Germinal center (tissue), 1 donor: ENCODE measurements at places on chromosomes 4 and X.

DNA sequence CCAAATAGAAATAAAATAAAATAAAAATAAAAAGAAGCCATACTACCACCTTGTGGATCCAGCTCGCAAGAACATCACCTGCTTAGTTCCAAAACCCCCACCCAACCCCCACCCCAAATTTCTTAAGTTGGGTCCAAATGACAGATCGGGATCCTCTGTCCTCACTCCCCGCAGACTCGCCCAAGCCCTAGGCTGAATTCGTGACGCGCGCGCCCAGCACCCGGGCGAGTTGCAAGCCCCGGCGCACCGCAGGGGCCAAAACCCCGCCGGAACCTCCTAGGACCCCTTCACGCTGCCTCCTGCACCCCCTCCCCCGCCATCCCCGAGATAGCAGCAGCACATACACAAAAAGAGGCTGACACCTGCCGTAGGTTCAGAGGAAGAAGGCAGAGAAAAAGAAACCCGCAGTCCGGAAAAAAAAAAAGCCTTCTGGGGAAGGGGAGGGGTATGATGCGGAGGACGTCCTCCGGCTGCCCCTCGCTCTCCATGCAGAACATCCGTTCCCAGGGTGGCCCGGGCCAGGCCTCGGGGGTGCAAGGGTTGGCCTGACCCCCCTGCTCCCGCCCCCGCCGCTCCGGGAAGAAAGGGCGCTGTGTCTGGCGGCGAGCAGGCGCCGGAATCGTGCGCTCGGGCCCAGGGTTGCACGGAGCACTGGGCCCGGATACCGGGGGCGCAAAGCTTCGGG lies 2.6 kb downstream of the NLGN4X start:
- DNase-seq: no peak

- DNase-seq: no peak
Observed at GRCh38 chr4:79650217-79650616, 242.2 kb upstream of the GK2 start.

DNA sequence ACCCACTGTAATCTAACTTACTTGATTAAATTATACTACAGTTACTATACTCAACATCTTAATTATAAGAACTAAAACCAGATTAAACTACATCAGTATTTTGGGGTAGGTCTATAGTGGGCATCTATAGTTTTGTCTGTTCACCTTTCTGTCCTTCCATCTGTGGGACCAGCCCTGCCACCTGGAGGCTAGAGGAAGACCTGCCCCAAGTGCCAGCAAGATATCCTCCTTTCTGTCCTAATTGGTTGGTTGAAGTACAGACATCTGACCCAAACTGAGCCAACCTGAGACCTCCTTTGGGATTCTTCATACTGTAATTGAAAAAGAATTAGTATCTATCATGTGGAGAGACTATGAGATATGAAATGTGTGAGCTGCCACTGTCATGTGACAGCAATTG lies 172.2 kb upstream of the TLL1 start:
- no peak for DNase-seq

- DNase-seq: no peak
Observed at GRCh38 chr4:177118596-177118995, 191.1 kb upstream of the NEIL3 start.

DNA sequence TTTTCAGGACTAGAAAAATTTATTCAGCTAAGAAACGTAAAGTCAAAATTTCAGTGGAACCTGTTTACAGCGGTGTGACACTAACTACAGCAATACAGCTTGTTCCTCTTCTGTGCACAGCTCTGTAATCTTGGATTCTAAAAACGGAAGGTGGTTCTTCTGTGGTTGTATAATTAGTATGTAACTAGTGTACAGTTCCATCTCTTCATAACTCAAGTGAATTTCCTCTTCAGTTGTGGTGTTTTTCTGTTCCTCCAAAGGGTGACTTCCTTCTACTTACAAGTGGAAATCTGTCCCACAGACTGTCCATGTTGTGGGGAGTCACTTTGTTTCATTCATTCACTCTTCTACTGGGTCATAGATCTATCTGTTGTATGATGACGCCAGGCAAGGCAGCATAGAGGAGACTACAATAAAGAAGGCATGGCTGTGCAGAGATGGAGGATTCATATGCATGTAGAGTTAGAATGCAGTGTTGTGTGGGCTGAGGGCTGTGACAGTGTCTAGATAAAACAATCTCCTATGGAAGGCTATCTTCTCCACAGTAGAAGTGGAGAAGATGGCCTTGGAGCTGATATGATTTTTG lies 5.4 kb downstream of the DAPP1 start:
- peak; percentile 15 for DNase-seq

DNA sequence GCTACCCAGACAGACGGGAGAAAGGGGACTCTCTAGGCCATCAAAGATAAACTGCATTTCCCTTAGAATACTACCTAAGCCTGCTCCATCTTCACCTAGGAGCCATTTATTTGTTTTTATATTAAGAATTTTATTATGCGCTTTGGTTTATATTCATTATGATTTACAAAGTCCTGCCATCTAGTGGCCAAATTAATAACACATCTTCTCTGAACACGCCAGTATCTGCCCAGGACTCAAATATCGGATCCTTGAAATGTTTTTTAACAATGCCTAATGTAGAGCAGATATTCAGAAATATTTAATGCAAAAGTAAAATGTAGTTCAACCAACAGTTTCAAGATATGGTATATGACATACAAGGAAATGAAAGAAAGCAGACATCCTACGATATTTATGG lies 20.8 kb upstream of the PRPS2 start:
- DNase-seq: no peak

DNA sequence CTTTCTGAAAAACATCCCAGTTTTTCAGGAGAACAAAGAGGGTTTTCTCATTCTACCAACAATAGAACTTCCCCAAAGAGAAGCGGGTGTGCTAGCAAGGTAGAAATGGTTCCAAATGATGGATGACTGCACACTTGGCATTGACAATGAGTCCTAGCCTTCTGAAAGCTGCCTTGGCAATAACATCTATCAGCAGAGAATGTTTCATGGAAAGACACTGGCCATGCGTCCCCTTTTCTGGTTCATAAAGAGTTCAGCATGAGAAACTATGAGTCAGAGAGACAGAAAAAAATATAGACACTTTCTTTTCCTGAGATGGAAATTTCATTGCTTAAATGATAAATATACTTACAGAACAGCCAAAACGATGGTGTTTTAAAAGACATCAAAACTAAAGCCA lies 236.9 kb upstream of the PRKX start:
- DNase-seq: no peak

GRCh38 chr4:181541396-181541795 lies 701.8 kb upstream of the TENM3 start:
- DNase-seq: no peak

DNA sequence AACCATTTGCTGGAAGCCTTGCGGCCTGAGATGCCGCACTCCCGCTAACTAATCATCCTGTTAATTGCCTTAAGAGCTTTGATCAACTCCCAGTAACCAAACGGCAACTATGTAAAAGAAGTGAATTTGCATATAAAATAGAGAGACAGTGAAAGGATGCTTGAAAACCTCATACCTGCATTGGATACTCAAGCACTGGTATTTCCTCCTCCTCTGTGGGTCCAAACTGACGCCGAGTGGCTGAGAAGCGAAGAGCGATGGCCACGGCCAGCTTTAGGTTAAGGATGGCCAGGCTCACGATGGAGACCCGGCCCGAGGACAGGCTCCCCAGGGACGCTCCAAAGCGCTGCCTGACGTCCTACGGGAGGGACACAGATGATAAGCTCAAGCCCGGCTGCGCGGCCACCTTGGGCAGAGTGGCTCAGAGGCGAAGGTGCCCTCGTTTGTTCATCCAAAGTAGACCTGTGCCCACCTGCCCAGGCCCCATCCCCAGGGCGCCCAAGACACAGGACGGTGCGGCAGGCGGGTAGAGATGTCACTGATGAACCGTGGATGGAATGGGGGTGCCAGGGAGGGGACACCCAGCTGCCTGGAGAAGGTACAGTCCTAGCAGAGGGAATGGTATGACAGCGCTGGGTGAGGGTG lies 43.6 kb downstream of the ACOX3 start:
- DNase-seq: no peak

- DNase-seq: no peak
Observed at GRCh38 chrX:3520458-3520857, 174.0 kb upstream of the MXRA5 start.

DNA sequence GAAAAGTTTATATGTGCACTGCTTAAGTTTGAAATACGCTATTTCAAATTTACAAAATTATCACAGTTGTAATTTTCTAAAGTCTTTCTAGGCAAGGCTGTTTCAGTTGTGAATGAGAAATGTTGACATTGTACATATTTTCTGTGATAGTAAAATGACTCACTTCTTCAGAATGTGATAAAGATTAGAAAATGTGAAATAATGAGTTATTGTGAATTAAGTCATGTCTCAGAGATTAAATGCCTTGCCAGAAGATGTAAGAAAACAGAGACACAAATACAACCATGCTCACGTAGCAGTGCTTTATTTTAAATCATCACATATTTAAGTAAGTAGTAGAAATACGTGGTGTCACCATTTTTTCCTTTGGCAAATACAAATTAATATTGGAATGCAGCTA lies 768 bp downstream of the CLCN4 start:
- no peak for DNase-seq

DNA sequence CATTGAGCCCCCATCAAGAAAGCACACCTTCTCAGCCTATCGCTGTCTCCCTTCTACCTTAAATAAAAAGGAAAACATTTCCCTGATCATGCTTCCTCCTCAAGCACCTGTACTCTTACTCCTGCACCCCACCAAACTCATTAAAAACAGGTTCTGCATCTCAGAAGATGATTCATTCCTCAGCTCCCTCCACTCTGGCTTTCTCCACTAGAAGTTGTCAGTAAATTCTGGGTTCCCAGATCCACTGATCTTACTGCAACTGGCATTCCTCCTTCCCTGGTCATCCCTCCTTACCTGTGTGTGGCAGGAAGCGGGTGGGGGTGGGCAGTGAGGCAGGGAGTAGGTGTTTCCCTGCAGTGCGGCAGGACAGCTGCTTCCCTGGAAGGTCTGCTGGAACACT lies 108.8 kb downstream of the GPR143 start:
- no peak for DNase-seq

DNA sequence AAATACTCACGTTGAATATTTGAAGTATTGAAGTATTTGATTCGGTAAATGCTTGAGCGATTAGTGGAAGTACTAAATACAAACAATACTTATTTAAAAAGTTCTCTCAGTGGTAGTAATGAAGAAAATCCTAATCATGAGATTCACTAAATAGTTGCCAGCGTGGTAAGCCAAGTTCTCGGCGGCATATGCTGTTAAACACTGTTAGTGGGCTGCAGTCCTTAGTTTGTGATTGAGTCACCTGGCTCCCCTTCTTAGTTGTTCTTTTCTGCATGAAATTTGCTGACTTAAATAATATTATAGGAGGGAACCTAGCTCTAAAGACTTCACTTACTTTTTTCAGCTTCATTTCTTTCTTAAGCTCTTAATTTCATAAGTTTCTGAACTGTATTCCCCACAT lies 51.4 kb downstream of the STIM2 start:
- DNase-seq: no peak

DNA sequence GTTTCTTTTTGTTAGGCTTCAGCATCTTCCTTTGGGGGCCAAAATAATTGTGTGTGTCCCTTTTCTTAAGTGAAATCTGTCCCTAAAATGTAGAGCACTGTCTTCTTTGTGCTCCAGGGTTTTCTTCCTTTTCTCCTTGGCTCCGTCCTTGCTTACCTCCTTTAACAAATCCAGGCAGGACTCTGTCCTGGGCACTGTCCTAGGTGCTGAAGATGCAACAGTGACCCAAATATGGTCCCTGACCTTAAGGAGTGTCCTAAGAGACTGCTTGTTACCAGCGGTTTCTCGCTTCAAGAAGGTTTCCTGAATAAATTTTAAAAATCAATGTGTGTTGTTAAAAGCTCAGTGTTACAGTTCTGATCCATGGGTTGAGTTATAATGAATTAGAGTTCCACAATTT lies 471.8 kb downstream of the KCNIP4 start:
- DNase-seq: no peak

- DNase-seq: no peak
Observed at GRCh38 chrX:16903274-16904022, 33.3 kb upstream of the RBBP7 start.

DNA sequence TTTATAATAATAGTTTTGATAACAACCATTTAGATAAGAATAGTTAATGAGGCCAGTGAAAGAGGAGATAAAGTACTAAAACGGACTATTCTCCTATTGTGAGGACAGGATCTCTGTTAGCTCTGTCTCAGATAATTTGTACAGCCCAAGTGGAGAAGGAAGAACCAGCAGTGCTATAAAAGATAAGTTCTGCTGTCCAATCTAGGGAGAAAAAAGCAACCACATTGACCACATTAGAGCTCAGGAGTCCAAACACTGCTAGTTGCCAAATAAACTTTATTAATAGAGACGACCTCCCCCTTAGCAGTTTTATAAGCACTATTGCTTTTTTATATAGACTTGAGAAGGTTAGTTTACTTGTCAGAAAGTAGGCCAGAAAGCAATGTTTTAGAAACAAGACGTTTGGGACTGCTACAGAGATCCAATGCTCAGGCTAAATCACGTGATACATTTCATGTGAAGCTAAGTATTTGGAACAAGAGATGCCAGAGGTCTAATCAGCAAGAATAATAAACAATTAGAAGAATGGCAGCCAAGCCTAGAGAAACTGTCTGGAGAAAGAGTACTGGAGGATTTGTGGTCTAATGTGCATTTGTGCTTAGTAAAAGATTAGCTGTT lies 15.9 kb downstream of the IL15 start:
- no peak for DNase-seq

DNA sequence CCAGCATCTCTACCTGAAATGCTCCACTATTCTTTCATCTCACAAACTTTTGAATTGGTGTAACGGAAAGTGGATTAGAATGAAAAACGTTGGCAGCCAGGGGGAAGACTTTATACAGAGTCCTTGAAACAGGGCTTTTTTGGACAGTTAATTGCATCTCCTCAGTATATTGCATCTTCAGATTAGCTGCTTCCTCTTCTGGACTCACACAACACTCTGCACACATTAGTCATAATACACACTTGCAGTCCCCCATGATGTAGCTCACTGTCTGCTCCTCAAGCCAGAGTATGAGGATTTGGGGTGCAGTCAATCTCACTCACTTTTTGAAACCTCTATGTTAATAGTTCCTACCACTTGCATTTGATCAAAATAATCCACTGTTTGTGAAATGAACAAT lies 101.0 kb downstream of the ADGRA3 start:
- no peak for DNase-seq
